Common myeloid progenitor, CD34-positive (primary cell): ENCODE measurements at places on chromosomes 13 and 19.

GRCh38 chr13:97333983-97334382 lies 100.0 kb upstream of the RAP2A start:
- H3K36me3 ChIP-seq: peaks cover 2% of the 10 kb centered on the region
- no peak overlapping the region for H3K27ac ChIP-seq
- H3K4me1 ChIP-seq: no peaks in the 10 kb centered on the region
- no peak overlapping the region for H3K4me3 ChIP-seq
- no peaks in the 10 kb centered on the region for H3K27me3 ChIP-seq
- peak; percentile 20 for DNase-seq

DNA sequence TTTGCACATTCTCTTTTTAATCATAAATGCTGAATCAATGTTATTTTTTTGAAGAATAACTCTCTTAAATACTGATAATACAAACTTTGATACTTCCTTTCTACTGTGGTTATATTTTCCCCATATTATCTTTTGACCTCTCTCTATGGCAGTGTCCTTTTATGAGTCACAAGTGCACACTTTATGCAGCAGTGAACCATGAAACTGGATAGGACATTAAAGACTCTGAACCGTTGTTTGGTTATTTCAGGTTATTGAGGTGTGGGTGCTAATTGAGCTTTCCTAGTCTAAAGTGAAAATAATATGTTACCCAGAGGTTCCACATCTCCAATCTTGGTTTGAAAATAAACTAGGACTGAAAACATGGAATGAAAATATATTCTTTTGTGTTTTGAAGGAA lies 71.4 kb downstream of the DGKH start:
- no peaks in the 10 kb centered on the region for H3K36me3 ChIP-seq
- DNase-seq: no peak
- H3K4me3 ChIP-seq: no peak overlapping the region

- no peak overlapping the region for H3K27ac ChIP-seq
- no peak for DNase-seq
- no peak overlapping the region for H3K4me3 ChIP-seq
- peaks cover 11% of the 10 kb centered on the region for H3K4me1 ChIP-seq
These were observed 202.7 kb downstream of the SHISA2 start for GRCh38 chr13:25848812-25849745.

DNA sequence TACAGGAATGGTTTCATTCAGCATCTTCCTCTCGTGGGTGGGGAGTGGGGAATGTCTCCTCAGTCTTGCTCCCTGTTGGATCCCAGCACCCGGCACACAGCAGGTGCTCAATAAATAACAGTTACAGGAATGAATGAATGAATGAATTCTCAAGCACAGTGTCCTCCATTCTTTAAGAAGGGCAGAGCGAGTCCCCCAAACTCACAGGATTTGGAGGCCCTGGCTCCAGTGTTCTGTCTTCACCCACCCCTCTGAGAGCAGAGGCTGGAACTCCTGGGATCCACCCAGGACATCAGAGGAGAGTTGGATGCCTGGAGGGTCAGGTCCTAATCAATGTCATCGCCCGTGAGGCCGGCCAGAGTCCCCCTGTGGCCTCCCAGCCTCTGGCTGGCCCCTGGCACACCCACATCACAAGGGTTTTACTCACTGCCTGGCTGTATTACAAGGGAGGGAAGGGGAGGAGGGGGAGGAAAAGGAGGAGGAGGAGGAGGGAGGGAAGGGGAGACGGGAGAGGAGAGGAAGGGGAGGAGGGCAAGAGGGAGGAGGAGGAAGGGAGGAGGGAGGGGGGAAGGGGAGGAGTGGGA lies 8.7 kb upstream of the CREB3L3 start:
- no peak for DNase-seq
- no peak overlapping the region for H3K27ac ChIP-seq
- no peak overlapping the region for H3K4me3 ChIP-seq

DNA sequence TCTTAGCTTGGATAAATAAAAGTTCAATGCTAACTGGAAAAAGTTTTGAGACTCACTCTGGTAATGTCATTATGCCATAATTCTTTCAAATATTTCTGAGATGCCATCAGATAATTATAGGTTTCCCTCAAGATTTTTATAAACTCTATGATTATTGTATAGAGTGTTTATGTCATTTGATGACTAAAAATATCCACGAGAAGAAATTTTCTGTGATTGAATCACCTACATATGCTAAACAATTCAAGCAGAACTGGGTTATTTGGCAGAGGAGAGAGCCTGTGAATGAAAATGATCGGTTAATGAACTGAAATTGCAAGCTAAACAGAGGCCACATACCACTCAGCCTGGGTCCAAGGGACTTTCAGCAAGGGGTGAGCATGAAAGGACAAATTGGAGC lies 92.6 kb upstream of the TSC22D1 start:
- H3K4me1 ChIP-seq: no peaks in the 10 kb centered on the region
- H3K36me3 ChIP-seq: no peaks in the 10 kb centered on the region
- no peak overlapping the region for H3K4me3 ChIP-seq

GRCh38 chr19:27870293-27870692 lies 1342.7 kb downstream of the UQCRFS1 start:
- DNase-seq: no peak
- H3K4me3 ChIP-seq: no peak overlapping the region
- H3K27me3 ChIP-seq: no peaks in the 10 kb centered on the region
- H3K4me1 ChIP-seq: no peaks in the 10 kb centered on the region
- H3K27ac ChIP-seq: no peak overlapping the region

GRCh38 chr19:29260477-29261317 lies 47.7 kb upstream of the UQCRFS1 start:
- DNase-seq: peak; percentile 38
- H3K36me3 ChIP-seq: no peaks in the 10 kb centered on the region
- H3K27me3 ChIP-seq: no peaks in the 10 kb centered on the region

DNA sequence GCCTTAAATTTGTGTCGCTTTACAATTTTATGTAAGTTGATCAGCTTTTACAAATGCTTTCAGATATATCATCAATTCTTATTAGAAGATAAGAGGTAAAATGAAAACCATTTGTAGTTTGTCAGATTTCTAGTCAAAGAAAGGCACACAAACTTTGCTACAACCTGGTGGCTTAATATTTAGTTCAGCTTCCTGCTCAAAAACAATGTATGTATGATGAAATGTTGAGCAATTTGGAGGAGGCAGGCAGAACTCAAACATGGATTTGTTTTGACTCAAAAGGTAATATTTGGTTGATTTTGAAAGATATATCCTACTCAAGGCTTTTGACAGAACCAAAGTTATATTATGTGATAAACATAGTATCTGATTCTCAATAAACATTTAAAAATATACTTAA lies 24.2 kb downstream of the NEK5 start:
- no peak overlapping the region for H3K27ac ChIP-seq
- no peaks in the 10 kb centered on the region for H3K4me1 ChIP-seq
- no peaks in the 10 kb centered on the region for H3K36me3 ChIP-seq
- no peak overlapping the region for H3K4me3 ChIP-seq
- DNase-seq: no peak

DNA sequence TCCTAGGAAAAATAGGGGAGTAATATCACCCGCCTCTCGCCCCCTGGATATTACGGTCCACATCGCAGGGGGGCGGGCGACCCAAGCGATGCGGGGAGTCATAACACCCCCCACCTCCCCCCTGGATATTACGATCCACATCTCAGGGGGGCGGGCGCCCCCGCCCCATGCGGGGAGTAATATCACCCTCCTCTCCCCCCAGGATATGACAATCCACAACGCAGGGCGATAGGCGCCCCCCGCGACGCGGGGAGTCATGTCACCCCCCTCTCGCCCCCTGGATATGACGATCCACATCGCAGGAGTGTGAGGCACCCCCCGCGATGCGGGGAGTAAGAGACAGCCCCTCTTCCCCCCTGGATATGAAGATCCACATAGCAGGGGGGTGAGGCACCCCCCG lies 684.4 kb upstream of the PCDH9 start:
- no peak overlapping the region for H3K27ac ChIP-seq
- no peak for DNase-seq
- no peaks in the 10 kb centered on the region for H3K27me3 ChIP-seq
- H3K4me3 ChIP-seq: no peak overlapping the region
- H3K4me1 ChIP-seq: no peaks in the 10 kb centered on the region
- no peaks in the 10 kb centered on the region for H3K36me3 ChIP-seq

DNA sequence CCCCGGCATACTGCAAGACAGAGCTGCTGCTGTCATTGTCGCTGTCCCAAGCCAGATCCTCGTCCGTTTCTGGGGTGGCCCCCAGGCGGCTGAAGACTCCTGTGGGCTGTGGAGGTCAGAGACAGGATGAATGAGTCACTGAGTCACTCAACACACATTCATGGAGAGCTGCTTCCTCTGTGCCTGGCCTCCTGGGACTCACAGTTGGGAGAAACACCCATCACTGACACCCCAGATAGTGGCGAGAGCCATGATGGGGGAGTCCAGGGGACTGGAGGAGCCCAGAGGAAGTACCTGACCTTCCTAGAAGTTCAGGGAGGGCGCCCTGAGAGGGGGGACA lies 26.0 kb downstream of the C19orf47 start:
- DNase-seq: no peak
- H3K36me3 ChIP-seq: peaks cover 10% of the 10 kb centered on the region
- H3K27ac ChIP-seq: no peak overlapping the region
- H3K4me1 ChIP-seq: no peaks in the 10 kb centered on the region

DNA sequence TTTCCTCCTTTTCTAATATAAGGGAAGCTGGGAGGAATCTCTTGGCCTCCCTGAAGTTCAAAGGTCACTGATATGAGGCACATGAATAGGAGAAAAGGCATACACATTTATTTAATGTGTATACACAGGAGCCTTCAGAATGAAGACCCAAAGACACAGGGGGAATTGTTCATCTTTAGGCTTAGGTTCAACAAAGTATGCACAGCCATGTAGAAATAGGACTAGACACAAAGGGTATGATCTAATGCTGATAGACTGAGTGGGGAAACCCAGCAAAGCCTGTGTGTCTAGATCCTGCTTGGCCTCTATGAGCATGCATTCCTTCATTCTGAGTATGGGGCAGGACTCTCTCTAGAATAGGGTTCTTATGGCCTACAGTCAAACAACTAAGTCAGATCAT lies 177.1 kb upstream of the RFC3 start:
- no peak overlapping the region for H3K27ac ChIP-seq
- no peak overlapping the region for H3K4me3 ChIP-seq
- no peaks in the 10 kb centered on the region for H3K27me3 ChIP-seq
- no peaks in the 10 kb centered on the region for H3K36me3 ChIP-seq

DNA sequence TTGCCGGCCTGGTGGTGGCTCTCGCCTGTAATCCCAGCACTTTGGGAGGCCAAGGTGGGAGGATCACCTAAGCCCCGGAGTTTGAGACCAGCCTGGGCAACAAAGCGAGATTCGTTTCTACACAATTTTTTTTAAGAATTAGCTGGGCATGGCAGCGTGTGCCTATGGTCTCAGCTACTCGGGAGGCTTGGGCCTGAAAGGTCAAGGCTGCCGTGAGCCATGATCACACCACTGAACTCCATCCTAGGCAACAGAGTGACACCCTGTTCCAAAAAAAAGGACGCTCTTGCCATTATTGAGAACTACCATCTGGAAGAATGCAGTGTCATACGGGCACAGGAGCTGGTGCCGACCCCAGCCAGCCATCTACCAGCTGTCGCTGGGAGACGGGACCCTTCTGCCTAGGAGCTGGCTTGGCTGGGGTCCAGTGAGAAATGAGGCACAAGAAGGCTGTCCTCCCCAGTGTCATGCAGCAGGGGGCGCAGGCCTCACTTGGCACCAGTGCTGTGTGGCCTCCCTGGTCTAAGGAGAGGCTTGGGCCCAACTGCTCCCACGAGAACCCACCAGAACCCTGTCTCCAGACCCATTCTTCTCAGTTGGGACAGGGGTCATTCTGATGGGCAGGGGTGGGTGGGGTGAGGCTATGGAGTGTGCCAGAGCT lies 12.2 kb upstream of the RELB start:
- DNase-seq: peak; percentile 68
- no peak overlapping the region for H3K4me3 ChIP-seq
- no peaks in the 10 kb centered on the region for H3K27me3 ChIP-seq
- H3K4me1 ChIP-seq: no peaks in the 10 kb centered on the region
- peaks cover 29% of the 10 kb centered on the region for H3K36me3 ChIP-seq

- H3K27ac ChIP-seq: no peak overlapping the region
- no peaks in the 10 kb centered on the region for H3K27me3 ChIP-seq
- H3K4me3 ChIP-seq: no peak overlapping the region
- no peaks in the 10 kb centered on the region for H3K36me3 ChIP-seq
- DNase-seq: no peak
- no peaks in the 10 kb centered on the region for H3K4me1 ChIP-seq
These were observed 370.6 kb downstream of the TSHZ3 start for GRCh38 chr19:30978639-30979038.

DNA sequence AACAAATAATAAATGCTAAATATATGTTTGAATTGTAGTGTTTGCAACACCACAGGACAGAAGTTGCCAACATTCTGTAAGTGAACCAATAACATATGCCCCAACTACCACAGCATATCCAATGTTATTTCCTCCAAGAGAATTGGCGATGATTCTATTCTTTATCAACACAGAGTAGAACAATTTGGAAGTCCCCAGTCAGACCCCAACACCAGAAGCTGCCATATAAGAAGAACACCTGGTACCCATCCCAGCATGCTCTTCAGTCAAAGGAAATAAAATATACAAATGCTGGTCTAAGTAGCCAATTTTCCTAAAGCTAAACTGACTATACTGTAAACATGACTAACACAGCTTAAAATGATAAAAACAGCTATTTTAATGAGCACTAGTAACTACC lies 145.7 kb downstream of the KLF12 start:
- peaks cover 4% of the 10 kb centered on the region for H3K36me3 ChIP-seq
- no peaks in the 10 kb centered on the region for H3K4me1 ChIP-seq

DNA sequence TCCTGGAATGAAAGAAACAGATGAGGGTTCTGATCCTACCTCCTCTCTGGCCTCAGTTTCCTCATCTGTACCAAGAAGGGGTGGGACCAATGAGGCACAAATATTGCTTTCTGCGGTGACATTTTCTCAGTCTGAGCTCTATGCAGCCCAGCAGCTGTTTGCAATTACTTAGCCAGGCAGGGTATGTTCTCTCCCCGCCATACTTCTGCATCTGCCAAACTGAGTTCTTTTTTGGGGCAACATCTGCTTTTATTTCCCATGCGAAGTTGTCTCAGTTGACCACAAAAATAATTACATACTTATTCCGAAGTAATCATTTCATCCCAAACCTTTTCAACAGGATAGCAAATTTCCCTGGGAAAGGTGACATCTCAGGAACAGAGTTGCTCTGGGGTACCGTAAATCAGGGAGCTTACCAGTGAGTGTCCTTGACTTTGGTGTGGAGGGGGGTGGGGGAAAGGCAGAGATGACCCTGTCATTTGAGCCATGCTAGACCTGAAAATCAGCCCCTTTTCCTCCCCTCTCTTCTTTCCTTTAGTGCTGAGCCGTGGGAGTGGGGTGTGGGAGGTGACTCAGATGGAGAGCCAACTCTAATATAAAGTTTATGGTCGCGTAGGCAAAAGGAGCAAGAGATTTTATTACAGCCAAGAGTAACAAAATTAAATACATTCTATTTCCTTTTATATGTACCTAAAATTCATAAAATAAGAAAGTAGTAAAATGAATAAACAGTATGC lies 165.7 kb upstream of the KL start:
- no peaks in the 10 kb centered on the region for H3K4me1 ChIP-seq
- H3K4me3 ChIP-seq: no peak overlapping the region
- H3K27ac ChIP-seq: no peak overlapping the region
- DNase-seq: no peak
- H3K36me3 ChIP-seq: no peaks in the 10 kb centered on the region
